ENCODE measurements at places on chromosomes 7 and 10. TPM values are rescaled to one million over a fixed set of nuclear protein-coding genes. Genes with fewer than 3 reads are reported as not detected.

- peaks cover 17% of the 10 kb centered on the region for H3K27me3 ChIP-seq
- H3K4me1 ChIP-seq: peaks cover 18% of the 10 kb centered on the region
- no peaks in the 10 kb centered on the region for H3K36me3 ChIP-seq
These were observed 869 bp upstream of the LHFPL3 start for GRCh38 chr7:104327534-104327933.

DNA sequence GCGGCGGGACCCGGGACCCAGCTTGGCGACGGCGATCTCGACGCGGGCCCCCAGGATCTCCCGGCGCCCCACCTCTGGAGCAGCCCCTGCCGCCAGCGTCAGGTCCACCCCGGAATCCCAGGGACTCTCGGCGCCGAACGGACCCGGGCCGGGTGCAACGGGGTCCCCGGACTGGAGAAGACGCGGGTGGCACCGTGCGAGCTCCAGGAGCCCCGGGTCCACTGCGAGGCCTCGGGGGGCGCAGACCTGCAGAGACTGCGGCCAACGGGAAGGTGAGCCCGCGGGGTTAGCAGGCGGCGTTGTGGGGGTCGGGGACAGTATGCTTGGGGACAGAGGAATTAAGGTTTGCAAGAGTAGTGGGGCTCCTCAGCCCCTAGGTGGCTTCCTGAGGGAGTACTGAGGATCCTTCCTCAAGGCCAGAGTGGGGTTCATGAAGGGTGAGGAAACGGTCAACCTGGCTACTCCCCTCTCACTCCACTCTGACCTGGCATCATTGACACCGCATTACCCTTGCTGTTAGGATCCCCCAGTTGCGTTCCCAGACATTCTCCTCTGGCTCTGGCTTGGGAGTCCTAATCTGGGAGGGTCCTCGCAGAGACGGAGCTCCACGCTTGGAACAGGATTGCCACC, 353 bp downstream of the EPHB6 start:
- peaks cover 2% of the 10 kb centered on the region for H3K27me3 ChIP-seq
- peak overlapping the region; percentile 78 for H3K4me3 ChIP-seq
- H3K4me1 ChIP-seq: peaks cover 27% of the 10 kb centered on the region
- no peak overlapping the region for H3K27ac ChIP-seq
- H3K36me3 ChIP-seq: no peaks in the 10 kb centered on the region

The UNCX gene
- 0.69 TPM for total RNA-seq

DNA sequence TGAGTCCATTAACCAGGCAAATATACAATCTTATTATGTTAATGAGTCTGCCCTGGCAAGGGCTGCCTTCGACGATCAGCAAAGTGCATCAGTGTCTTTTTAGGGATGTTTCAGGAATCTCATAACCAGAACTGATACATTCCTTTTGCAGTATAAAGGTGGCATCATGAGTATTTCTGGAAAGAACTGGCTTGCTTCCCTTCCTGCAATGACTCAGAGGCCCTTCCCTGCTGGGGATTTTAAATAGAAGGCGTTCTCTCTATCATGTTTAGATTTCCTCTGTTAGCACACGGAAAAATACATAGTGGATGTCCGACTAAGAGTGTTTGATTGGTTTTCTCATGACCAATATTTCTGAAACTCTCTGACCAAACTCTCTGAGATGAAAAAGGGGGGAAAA, 1.8 kb downstream of the NPS start:
- no peak overlapping the region for H3K27ac ChIP-seq
- no peaks in the 10 kb centered on the region for H3K4me1 ChIP-seq
- no peaks in the 10 kb centered on the region for H3K36me3 ChIP-seq
- DNase-seq: no peak

DNA sequence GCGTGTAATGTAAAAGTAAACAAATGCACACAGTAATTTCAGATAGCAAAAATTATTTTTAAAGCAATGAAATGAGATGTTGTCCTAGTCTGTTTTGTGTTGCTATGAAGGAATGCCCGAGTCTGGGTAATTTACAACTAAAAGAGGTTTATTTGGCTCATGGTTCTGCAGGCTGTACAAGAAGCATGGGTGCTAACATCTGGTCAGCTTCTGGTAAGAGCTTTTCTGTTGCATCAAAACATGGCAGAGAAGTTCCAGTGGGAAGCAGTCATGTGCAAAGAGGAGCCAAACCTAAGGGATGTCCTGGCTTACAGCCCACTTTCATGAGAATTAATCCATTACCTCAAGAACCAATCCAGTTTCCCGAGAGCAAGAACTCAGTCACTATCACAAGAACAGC, 62.9 kb upstream of the MNX1 start:
- H3K27ac ChIP-seq: no peak overlapping the region
- no peaks in the 10 kb centered on the region for H3K36me3 ChIP-seq
- peaks cover 18% of the 10 kb centered on the region for H3K27me3 ChIP-seq
- H3K4me3 ChIP-seq: no peak overlapping the region

The SYPL1 gene
- 40.4 TPM for total RNA-seq

DNA sequence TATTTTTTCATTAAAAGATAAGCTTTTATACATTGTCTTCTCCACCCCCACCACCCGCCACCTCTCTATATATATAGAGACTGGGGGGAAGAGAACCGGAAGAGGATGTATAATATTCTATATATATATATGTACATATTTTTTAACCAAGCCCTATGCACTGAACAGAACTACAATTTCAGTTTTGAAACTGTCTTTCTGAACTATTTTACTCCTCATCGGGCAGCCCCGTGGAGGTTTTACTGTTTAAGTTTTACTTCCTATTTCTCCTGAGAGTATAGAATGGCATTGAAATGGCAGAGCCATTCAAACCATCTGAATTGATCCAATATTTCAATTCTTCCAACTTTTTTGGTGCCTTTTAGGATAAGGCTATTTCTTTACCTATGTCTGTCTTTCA, 1047.1 kb downstream of the NRG3 start:
- no peaks in the 10 kb centered on the region for H3K36me3 ChIP-seq
- H3K4me3 ChIP-seq: no peak overlapping the region

The CFAP46 gene
- total RNA-seq: 14.3 TPM

DNA sequence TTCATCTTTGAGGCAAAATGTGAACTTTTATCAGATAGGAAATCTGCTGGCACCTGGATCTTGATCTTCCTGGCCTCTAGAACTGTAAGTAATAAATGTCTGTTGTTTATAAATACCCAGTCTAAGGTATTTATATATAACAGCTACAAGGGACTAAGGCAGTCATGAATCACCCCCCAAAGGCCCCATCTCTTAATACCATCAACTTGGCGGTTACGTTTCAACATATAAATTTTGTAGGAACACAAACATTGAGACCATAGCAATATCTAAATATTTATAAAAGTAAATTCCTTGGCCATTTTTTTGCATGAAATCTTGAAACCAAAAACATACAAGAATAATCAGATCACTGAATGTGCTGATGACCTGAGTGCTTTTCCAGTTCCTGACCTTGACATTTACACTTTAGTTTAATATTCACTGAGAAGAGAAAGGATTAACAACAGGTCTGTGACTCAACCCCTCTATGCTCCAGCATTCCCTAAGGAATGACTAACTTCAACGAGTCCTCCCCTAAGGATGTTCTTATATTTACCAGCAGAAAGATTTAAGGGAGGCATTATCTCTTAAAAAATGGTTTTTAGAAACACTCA, 1438.5 kb upstream of the CELF2 start:
- H3K4me3 ChIP-seq: no peak overlapping the region
- no peak overlapping the region for H3K27ac ChIP-seq
- H3K4me1 ChIP-seq: no peaks in the 10 kb centered on the region
- DNase-seq: no peak
- H3K27me3 ChIP-seq: no peaks in the 10 kb centered on the region

Data from spinal cord (tissue), 10 donors.